ENCODE measurements at places on chromosomes 11 and 22.

- no peak for DNase-seq
These were observed 62.0 kb upstream of the NECTIN1 start for GRCh38 chr11:119791047-119791446.

DNA sequence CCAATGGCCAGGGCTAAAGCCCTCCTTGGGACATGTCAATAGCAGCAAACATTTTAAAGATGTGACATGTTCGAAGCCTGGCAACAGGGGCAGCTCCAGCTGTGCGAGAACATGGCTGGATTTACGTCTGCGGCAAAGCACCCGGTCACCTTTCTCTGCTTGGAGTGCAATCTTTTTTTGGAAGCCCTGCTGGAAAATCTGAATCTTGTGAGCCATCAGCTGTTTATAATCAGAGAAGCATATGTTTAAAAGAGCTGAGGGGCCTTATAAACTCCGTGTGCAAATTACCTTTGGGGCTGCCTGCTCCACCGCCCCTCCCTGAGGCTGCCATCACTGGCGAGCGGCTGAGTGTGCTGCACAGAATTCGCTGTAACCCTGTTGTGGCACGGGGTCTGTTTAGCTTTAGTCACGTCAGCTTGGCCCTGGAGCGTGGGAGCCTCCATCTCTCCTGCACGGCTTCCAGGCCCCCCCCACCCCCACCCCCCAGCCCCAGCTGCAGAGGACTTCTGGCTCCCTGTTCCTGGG lies 9.0 kb upstream of the KCNQ1OT1 start:
- DNase-seq: no peak

DNA sequence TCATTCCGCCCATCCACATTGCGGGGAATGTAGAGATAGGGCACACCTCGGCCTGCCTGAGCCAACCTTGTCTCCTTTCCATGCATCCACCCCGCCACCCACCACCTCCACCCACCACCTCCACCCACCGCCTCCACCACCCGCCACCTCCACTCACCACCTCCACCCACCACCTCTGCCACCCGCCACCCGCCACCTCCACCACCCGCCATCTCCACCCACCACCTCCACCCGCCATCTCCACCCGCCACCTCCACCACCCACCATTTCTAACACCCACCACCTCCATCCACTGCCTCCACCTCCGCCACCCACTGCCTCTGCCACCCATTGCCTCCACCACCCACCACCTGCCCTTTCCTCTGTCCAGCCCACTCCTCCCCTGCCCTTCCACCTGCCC lies 78.4 kb downstream of the IGLL1 start:
- DNase-seq: no peak

DNA sequence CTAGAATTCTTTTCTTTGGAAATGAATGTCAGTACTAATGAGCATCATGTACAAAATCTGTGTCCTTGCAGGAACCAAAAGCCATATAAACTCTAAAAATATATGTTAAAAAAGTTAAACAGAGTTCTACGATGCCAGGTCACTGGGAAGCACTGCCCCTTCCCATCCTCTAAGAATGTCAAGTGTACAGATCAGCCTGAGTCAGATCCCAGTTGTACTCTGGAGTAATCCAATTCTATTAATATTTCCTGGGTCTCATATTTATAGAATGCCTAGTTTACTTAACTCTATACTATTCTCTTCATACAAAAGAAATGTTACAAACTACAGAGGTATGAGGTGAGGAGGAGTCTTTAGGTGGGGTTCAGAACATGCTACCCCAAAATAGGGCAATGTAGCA lies 460.1 kb downstream of the DLG2 start:
- DNase-seq: no peak

- no peak for DNase-seq
These were observed 2.7 kb downstream of the MAJIN start for GRCh38 chr11:64969209-64969608.

- no peak for DNase-seq
These were observed 31.3 kb downstream of the TBX1 start for GRCh38 chr22:19791894-19792293.

DNA sequence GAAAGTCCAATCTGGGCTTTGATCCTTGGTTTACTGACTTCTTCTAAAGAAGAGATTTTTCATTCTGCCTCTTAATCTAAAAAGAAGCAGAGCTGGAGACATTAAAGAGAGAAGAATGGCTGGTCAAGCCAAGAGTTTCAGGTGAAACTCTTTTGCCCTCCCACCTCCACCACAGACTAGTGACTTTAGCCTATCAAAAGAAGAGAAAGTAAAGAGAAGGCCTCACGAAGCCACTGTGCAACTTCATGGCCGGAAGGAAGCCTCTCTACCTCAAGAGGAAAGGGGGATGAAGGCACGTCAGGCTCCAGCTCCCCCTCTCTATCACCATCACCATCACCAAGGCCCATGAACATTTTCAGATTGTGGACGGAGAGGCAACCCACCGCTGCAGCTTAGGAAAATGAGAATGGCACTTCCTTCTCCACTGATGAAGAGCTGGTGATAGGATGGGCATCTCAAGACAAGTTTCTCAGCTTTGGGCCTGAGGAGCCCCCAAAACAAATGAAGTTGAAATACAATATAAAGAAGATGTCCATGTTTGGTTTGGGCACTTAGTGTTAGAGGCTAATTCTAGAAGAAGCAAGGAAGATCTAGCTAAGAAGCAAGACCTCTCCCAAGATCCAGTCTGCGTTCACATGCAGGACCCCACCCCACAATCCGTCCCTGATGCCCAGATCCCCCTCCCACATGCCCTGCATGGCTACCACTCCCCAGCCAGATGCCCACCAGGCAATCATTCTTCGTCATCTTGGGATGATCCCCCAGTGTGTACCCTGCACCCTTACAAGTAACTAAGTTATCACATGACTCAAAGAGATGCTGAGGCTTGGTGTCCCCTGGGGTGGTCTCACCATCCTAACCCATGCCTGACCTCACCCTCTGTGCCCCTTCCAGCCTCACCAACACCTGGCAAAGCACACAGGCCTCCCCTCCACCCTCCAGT lies 52.6 kb downstream of the IGSF9B start:
- DNase-seq: no peak

DNA sequence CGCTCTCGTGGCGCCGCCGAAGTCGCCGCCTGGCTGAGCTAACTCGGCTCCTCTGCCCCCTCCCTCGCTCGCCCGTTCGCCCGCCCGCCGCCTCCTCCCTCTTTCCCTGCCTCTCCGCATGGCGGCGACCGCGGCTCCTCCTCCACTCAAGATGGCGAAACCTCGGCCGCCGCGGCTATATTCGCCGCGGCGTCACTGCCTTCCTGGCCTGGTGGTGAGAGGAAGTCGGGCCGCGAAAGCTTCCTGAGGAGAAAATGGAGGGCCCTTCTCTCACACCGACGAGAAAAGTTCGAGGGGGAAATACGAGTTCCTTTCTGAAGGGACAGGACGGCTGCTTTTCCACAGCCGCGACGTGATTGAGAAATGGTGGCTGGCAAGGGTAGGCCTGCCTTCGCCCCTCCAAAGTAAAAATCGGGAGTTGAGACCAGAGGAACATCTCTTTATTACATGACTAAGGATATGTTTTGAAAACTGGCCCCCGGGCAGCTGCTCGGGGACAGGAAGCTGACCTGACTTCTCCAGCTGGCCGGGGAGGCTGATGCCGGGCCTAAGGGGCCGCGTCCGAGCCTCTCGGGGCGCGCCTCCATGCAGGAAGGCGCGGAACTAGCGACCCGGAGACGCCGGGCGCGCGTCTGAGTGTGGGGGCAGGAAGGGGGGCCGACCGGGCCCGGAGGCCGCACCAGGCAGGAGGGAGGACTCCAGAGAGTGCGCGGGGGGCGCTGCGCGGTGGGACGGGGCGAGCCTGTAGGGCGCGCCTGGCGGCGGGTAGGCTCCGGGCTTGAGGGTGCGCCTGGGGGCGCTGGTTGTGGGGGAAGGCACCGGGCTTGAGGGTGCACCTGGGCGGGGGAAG lies at the start of gene DDX6:
TSS of gene DDX6 (minus strand) at position 54 of the 850 bp plus-strand sequence. CDS start 4,913 bp downstream, outside the sequence.
- DNase-seq: no peak

GRCh38 chr11:107040433-107041087 lies 22.3 kb upstream of the GUCY1A2 start:
- no peak for DNase-seq

DNA sequence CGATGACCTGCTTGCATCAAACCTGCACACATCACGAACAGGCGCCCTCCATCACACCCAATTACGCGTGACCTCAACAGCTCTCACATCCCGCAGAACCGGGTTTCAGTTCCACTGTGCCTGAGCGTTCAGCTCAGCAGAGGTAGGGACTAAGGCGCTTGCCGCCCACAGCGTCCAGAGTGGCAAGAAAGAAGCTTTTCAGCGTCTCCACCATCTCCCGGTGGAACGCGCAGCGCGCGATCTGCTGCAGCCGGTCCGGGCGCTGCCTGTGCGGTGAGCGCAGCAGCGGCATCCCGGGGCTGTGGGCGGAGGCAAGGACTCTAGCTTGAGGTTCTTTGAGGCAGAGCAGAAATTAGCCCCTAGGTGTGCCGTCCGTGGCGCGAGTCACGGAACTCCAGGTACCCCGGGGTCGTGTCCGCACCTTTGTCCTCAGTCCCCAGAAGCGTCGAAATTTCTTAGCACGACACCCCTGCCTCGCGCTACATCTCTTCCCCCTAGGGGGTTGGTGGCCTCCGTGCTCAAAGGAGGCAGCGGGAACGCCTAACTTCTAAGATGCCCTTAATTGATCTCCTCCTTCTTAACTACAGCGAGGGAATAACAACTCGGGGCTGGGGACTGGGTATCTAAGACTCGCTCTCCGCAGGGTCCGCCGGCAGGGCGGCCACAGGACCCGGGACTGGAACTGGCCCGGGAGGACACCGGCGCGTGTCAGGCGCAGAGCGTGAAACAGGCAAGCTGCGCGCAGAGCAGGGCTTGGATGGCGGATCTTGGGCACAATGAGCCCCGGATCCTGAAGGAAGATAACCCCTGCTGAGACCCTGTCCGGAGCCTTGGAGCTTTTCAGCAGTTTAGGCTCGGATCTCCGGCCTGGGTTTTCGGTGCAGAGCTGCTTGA lies 1.7 kb upstream of the CALCA start:
- DNase-seq: no peak

GRCh38 chr22:40567106-40567505 lies 69.4 kb downstream of the MRTFA start:
- DNase-seq: no peak

GRCh38 chr11:76218449-76219178 lies 12.3 kb upstream of the WNT11 start:
- no peak for DNase-seq

- no peak for DNase-seq
These were observed 2.3 kb upstream of the NOX4 start for GRCh38 chr11:89493431-89493830.

DNA sequence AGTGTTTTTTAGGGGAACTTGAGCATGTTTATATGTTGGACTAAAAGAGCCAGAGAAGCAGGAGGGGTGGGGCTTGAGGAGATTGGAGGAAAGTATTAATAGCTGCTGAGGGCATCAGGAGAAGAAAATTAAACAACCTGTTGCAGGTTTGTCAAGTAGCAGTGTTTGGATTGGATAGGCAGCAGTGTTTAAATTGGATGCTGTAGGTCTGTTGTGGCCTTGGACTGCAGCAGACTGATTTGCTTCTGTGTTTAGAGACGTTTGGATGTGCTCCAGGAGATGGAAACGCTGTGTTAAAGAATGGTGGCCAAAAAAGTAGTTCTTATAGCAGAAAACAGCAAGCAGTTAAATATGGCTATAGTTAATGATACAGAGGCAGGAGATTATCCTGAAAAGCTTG lies 5.7 kb downstream of the EIF3L start:
- no peak for DNase-seq

DNA sequence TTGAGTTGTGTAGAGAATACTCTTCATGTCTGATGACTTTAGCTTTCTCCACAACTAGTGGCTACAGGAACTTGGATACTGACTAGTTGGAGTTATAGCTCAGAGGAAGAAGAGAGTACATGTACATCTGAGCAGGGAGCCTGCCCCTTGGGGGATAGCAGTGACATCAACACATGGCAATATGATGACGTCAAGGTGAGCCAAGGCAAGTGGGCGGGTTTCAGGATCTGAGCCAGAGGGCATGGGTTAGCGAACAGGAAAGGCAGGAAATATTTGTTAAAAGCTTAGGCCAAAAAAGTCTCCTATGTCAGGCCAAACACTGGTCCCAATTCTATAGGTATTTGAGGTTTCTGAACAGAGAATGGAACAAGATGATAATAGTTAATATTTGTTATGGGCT lies 42.0 kb upstream of the HORMAD2 start:
- DNase-seq: no peak

GRCh38 chr22:44615602-44616180 lies 86.3 kb upstream of the PRR5 start:
- no peak for DNase-seq

DNA sequence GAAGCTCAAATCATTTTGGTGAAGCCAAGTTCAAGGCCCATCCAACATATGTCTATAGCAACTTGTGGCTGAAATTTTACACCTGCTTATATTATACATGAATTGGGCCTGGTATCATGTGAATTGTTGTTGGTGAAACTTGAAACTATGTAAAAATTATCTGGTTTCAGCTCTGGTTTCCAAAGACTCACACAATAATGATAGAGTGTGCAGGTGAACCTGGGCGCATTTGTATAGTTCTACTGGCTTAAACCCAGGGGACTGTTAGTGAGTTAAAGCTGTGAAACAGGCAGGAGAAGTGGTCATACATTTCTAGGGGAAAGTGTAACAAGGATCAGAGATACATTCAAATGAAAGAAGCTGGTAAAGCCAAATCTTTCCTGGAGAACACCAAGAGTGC lies 627.3 kb downstream of the METTL15 start:
- DNase-seq: no peak

GRCh38 chr11:69145050-69145380 lies 10.7 kb upstream of the SMIM38 start:
- no peak for DNase-seq

GRCh38 chr11:71504531-71504930 lies 22.5 kb upstream of the KRTAP5-7 start:
- no peak for DNase-seq

- DNase-seq: no peak
These were observed 14.1 kb upstream of the HTR3A start for GRCh38 chr11:113960702-113961330.

DNA sequence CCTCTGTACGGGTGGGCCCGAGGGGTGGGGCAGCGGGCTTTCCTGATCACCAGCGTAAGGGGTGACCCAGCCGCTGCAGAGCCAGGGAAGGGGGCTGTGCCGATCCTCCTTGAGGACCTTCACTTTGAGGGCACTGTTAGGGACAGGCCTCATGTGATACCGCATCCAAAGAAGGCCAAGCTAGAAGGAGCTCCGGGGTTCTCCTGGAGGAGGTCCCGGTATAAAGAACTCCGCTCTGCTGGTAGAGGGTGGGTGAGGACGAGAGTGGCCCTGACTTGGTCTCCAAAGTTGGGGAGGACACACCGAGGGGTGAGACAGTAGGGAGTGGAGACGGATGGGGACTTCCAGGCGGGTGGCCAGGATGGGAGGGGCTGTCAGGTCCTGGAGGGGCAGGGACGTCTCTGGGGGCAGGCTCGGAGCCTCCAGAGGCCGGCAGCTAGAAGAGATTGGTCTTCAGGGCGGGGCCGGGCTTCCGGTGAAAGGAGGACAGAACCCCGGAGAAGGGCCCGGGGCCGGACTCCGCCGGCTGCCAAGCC lies 4.6 kb downstream of the PHOX2A start:
- peak; percentile 31 for DNase-seq

- DNase-seq: no peak
These were observed 244.6 kb upstream of the ANO3 start for GRCh38 chr11:26087120-26087935.

GRCh38 chr22:41508770-41509170 lies 35.5 kb downstream of the POLR3H start:
- DNase-seq: no peak
